ENCODE measurements at places on chromosomes 1 and 21.
A peak's percentile ranks its signal among the peaks of the same experiment; 100 is the strongest.

- DNase-seq, result peak; percentile 64
Observed at GRCh38 chr1:109253803-109254620, 4.7 kb downstream of the CELSR2 start.

DNA sequence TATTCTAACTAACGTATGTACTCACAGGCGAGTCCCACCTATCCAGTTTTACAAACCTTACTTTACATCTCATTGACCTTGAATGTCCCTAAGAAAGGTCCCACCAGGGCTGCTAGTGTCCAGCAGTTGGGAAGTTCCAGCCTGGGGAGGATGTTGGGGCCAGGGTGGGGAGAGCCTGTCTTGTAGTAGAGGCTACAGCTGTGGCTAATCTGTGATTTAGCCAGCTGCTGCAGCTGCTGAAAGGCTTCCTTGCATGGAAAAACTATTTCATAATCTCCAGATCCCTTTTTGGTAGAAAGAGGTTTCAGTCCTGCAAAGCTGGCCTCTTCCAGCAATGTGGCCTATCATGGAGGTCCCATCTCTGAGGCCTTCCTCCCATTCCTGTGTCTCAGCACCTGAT lies 23.1 kb downstream of the TNN start:
- no peak for DNase-seq

DNA sequence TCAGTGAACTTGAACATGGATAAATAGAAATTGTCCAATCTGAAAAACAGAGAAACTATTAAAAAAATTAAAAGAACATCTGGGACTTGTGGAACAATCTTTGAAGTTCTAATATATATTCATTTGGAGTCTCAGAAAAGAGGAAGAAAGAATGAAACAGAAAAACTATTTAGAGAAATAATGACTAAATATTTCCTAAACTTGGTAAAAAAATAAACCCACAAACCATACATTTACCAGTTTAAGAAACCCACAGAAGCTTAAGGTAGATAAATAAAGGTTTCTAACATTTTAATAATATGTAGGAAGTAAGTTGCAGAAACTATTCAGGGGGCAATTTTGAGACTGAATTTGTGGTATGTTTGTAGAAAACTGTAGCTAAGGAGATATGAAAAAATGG lies 437.8 kb downstream of the PTBP2 start:
- no peak for DNase-seq

DNA sequence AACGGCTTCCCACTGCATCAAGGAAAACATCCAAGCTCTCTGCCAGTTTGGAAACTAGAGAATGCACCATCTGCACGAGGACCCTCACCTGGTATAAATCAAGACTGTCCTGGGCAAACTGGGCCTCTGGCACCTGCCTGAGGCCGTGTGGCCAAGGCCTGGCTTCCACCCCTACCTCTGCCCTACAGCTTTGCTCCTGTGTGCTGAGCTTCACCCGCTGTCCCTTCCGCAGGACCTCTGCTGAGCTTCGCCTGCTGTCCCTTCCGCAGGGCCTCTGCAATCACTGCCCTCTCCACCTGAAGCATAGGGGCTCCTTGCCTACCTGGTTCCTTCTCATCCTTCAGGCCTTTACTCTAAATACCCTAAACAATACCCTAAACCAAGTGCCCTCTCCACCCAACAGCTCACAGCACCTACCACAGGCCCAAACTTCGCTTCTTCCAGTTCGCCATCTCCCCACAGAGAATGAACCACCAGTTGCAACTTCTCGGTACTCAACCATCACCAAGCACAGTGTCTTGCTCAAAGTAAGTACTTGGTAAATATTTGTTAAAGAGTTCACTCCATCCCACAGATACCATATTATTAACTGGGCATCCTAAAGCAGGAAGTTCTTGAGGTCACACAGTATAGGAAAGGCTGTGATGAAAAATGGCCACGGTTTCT lies 18.4 kb downstream of the GNB1 start:
- no peak for DNase-seq

- no peak for DNase-seq
Observed at GRCh38 chr1:229199261-229200243, 71.4 kb upstream of the RAB4A start.

DNA sequence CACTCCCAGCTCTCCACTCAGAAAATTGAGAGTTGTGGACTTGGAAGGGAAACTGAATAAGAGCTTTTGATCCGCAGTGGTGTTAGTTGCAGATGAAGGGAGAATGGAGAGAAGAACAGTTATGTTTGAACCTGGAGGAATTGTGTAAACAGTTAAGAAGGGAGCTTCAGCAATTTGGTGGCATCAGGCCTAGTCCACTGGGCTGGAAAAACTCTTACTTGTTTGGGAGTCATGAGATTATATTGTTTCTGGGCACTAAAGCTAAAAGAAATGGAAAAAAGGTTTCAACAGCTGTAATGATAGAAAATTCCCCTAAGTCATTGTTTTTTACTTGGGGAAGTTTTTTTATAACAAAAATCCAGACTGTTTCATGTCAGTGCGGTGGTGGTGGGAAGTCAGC lies 256.1 kb upstream of the C1orf87 start:
- no peak for DNase-seq

- no peak for DNase-seq
Observed at GRCh38 chr1:1085911-1086841, 12.1 kb upstream of the RNF223 start.

All from ACHN (cell line).